Activated naive CD4-positive, alpha-beta T cell treated with anti-CD3 and anti-CD28 coated beads, Interleukin-2, amount 10 ng/mL, durations not matched to agents 7 days and 5 days (primary cell): ENCODE measurements at places on chromosomes 2 and 18.

- peak; percentile 9 for DNase-seq
Observed at GRCh38 chr2:30693821-30694281, 113.4 kb downstream of the CAPN13 start.

DNA sequence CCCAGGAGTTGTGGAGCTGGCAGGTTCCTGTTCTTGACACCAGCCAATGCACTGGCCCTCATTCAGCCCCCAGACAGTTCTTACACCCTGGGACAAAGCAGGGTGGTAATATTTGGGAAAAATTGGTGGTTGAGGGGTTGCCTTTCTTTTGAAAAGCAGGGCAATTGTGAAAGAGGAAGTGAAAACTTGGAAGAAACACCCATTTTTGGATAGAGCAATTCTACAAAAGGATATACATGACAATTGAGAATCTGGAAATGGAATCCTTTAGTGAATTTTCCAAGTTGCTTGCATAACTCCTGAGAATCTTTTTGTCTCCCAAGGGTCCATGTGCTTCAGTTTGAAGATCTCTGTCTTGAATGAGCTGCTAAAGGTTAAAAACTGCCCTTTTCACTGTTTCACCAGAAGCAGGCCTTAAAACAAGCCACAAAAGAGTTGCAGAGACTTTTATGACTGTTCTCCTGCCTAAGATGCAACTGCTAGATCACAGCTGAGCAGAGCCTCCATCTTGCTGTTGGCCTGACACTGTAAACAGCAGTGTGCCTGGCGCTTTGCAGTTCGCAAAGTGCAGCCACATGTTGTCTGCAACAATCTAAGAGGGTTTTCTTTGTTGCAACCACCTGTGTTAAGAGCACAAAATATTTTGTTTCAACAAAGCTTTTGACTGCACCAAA lies 11.8 kb downstream of the COL4A4 start:
- DNase-seq: no peak

DNA sequence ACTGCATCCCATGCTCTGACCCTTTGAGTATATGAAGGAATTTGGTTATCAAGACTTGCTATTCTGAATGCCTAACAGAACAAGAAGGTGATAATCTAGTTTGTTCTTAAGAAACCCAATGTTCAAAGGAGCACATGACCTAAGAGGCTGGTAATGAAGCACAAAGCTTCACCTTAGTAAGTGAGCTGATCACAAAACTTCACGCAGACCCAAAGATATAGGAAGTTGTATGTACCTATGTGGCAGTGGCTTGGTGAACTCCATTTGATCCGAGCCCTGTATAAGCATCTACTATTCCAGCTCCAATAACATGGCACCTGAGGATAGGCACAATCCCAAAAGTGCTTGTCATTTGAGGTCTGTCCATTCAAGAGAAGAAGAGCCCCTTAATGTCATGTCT lies 78.6 kb downstream of the ANKRD44 start:
- DNase-seq: no peak

DNA sequence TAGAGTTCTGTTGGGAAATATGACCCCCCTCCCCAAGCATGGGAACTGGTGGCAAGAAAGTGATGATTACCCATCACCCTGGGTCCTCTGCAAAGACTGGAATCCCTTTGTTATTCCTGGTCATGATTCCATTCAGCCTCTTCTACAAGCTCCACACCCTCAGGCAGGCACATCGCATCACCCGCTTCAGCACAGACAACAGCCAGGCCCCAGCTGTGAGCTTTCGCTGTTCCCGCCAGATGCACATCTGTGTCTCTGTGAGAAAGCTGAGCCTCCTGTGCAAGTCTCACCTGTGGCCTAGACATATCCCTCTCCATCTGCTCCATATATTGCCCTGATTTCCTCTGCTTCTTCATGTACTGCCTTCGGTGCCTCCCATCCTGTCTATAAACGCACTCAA lies 368.0 kb upstream of the RAB6C start:
- no peak for DNase-seq

- DNase-seq: no peak
Observed at GRCh38 chr18:70058916-70059315, 111.2 kb upstream of the CD226 start.

GRCh38 chr2:160568856-160569255 lies 75.2 kb upstream of the RBMS1 start:
- DNase-seq: no peak

GRCh38 chr18:495017-495416 lies 5.5 kb downstream of the COLEC12 start:
- DNase-seq: no peak

DNA sequence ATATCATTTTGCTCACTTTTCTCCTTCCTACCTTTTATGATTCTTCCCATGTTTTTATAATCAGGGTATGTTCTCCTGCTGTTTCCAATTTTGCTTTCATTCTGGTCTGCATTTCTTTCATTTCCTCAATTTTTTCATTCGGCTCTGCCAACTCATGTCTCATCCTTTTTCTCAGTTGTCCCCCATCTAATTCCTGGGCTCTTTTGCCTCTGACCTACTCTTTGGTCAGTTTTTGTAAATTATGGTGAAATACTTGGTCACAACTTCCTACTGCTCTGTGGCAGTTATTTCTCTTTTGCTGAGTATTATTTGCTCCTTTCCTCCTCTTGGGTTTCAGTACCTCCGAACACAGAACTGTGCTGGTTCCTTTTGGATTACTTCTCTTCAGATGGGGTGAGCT lies 27.5 kb downstream of the MYO7B start:
- no peak for DNase-seq

DNA sequence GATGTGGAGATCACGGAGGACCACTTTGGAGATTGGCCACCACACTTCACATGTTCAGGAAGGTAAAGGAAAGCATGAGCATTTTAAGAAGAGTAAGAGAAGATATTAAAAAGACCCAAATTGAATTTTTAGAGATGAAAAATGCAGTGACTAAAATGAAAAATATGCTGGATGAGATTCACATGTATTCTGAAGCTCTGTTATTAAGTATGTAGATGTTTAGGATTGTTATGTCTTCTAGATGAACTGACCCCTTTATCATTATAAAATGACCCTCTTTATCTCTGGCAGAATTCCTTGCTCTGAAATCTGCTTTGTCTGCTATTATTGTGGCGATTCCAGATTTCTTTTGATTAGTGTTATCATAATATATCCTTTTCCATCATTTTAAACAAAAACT lies 36.0 kb upstream of the DYNC2LI1 start:
- DNase-seq: no peak

- DNase-seq: peak; percentile 48
Observed at GRCh38 chr2:217790195-217790594, 212.6 kb downstream of the TNS1 start.

DNA sequence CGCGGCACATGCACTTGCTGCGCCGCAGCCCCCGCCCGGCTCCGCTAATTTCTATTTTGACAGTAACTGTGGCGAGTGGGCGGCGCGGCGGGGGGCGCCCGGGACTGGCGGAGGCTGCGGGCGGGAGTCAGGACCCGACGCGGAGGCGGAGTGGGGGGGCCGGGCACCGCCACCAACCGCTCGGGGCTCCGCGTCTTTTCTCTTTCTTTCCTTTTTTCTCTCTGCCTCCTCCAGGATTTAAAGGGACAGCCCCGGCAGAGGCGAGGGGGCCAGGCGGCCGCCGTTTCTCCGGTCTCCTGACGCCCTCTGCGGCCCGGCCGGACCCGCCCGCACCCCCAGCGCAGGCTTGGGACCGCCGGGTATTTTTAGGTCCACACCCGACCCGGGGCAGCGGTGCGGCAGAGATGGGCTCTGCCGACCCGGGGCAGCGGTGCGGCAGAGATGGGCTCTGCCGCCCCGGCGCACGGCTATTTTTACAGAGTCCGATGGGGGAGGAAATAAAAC lies 460 bp upstream of the ZBTB7C start:
- no peak for DNase-seq

GRCh38 chr2:26934335-26934724 lies 36.1 kb upstream of the MAPRE3 start:
- DNase-seq: no peak

GRCh38 chr2:42239811-42240210 lies 70.7 kb downstream of the EML4 start:
- DNase-seq: no peak

- DNase-seq: no peak
Observed at GRCh38 chr2:47009253-47009767, 93.7 kb upstream of the MCFD2 start.

GRCh38 chr18:55024564-55024963 lies 65.3 kb upstream of the CCDC68 start:
- no peak for DNase-seq

- DNase-seq: no peak
Observed at GRCh38 chr2:64114912-64115277, 29.3 kb downstream of the PELI1 start.

- DNase-seq: no peak
Observed at GRCh38 chr2:127790694-127791529, 20.1 kb downstream of the WDR33 start.

DNA sequence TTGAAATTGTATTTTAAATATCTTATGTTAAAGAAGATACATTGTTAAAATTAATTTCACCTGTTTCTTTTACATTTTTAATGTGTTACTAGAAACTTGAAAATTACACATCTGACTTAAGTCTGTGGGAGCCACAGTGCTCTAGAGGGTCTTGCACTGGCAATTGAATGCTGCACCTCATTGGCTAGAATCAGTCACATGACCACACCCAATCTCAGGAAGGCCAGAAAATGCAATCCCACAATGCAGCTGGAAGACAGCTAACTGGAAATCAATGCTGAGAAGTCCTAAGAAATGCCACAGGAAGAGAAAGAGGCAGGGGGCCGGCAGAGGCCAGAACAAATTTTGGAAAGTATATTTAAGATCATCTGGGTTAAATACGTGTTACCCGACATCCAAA lies 189.2 kb upstream of the POU3F3 start:
- no peak for DNase-seq

DNA sequence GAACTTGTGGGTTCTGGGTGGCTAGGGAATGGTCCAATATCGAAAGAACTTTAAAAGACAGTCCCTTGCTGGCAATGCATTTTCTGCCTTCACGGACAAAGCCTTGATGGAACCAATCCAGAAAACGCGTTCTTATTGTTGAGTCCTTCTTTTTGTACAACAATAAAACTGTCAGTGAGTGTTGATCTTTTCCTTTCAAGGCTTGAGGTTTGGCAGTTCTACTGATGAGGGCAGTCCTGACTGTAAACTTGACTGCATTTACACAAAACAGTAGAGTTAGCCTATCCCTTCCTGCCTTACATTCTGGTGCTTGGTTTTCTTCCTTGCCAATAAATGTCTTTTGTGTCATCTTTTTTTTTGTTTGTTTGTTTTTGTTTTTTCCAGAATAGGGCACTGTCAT lies 2.5 kb upstream of the UGT1A7 start:
- DNase-seq: no peak

GRCh38 chr2:41896186-41896846 lies 151.5 kb upstream of the PKDCC start:
- peak; percentile 21 for DNase-seq

GRCh38 chr2:64115808-64116598 lies 28.2 kb downstream of the PELI1 start:
- no peak for DNase-seq

- peak; percentile 78 for DNase-seq
Observed at GRCh38 chr2:231926180-231926741, at the start of gene NPPC. NPPC (minus strand) TSS chr2:231926396; CDS start chr2:231926249, 147 bp downstream.

DNA sequence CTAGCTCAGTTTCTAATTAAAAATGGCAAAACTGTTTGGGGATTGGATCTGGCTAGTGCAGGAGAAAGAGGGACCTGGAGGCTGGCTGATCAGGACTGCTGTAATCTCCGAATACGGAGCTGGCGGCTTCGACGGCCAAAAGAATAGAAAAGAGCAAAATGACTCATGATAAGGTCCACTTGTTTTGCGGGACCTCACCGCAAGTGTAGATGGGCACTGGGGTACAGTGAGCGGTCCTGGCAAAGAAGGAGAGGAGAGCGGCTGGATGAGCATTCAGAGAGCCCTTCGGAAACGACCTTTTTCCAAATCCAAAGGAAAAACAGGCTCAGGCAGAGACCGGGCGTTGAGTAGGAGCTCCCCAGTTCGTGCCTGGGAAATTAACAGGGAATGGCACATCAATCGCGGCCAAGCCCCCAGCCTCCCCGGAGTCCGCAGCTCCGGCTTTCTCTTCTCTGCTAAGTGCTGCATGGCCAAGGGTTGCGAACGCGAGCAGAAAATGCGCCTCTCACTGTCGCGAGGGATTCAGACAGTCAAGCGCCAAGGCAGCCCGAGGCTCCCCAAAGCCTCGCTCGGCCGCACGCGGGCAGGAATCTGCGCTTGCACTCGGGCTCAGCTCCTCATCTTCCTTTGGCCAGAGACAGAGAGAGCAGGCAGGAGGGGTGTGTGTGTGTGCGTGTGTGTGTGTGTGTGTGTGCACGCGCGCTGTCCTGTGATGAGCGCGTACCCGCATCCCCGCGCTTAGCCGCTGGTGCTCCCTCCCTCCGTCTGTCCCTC lies 1.8 kb downstream of the DCC start:
- no peak for DNase-seq
